ENCODE measurements at places on chromosomes 7 and 10. TPM values are rescaled to one million over a fixed set of nuclear protein-coding genes. Genes with fewer than 3 reads are reported as not detected.

DNA sequence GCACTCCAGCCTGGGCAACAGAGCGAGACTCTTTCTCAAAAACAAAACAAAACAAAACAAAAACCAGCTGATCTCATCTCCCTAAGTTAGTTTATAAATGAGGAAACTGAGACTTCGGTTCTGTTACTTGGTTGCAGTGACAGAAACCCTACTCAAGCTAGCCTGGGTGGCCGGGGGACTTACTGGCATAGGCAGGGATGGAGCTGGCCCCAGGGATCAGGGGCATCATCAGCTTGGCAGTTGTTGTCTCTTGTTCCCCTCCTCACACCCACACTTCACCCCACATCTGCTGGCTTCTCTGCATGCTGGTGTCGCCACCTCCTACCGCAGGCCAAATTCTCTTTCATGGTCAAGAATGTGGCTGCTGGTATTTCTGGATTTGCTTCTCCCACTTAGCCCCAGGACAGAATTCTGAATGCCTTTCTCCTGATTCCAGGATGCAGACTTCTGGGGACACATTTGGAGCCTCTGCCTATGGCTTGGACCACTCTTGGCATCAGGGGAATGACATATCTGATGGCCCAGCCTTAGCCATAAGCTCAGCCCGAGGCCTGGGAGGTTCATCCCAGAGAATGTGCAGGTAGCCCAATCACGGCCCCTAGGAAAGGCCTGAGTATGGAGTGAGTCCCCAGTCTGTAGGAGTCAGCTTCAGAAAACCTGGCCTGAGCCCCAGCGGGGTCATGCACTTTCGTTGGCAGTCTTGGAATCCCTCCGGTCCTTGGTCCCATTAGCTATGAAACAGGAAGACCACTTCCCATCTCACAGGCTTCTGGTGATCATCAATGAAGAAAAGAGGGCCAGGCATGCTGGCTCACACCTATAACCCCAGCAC is 41.6 kb upstream of the CTBP2 start:
- no peak for DNase-seq

- DNase-seq = no peak
Measured at GRCh38 chr7:135599471-135599870, 41.8 kb downstream of the NUP205 start.

The SLC16A9 gene
- 0.63 TPM for total RNA-seq

- DNase-seq = no peak
Measured at GRCh38 chr10:127210936-127211466, 14.6 kb upstream of the INSYN2A start.

- no peak for DNase-seq
Measured at GRCh38 chr10:128898133-128898915, 568.7 kb upstream of the MGMT start.

The LRGUK gene
- not detected for total RNA-seq

The CDC14C gene
- total RNA-seq = not detected

DNA sequence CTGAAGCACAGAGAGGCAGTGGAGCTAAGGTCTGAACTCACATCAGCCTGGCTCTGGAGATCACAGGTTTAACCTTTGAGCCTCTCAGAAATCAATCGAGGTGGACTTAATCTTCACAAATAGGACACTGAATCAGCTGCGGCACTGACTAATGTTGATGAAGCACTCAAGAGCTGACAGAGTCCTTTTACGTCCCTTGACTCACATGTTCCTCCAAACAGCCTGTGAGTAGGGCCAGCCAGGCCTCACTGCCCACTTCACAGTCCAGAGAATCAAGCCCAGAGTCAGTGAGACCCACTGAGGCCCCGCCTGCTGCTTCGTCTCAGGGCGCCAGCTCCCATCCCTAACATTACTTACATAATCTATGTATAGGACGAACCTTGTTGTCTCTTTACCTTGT is 63.1 kb downstream of the TNS3 start:
- no peak for DNase-seq

The GPR26 gene
- total RNA-seq = not detected

The NODAL gene
- total RNA-seq = not detected

The FAM221A gene
- total RNA-seq = 4.0 TPM

DNA sequence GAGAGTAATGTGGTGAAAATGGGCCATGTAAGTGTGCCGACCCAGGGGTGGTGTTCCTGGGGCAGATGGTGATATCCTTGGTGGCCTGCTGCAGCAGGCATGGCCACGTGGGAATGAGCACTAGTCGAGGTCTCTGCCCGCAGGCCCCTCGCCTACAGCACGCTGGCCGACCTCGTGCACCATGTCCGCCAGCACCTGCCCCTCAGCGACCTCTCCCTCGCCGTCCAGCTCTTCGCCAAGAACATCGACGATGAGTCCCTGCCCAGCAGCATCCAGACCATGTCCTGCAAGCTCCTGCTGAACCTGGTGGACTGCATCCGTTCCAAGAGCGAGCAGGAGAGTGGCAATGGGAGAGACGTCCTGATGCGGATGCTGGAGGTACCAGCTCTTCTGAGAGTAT is 30.3 kb downstream of the TRRAP start:
- no peak for DNase-seq

DNA sequence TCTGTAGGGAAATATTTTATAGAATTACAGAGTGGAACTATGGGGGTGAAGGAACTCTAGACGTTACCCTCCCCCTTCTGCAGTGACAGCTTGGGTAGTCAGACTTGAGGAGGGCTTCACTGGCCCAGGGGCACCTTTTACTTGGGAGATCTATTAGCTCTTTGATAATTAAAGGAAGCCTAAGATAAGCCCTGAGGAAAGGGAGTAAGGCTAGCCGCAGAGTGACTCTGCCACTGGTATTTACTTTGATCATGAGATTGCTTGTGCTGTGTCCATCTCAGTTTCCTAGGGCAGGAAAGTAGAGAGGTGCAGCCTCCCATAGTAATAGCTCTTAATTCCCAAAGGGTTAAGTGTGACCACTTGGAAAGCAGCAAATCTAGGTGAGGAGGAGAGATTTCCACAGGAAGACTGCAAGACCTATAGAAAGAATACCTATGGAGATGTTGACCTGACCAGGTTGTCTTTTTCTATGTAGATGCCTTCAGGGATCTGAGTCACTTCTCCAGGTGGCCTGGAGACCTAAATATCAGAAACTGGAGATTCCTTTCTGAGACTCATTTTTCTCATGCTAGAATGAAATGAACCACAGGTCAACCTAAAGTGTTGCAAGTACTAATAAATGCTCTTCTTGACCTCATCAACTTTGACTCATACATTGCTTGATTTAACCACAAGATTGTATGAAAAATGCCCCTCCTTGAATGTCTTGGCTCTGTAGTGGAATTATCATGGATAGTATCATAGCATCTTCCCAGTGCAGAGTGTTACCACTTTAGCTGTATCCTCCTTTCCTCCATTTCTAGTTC is 447.3 kb upstream of the GHITM start:
- DNase-seq = no peak

The DKK1 gene
- not detected for total RNA-seq

The SLC18A3 gene
- total RNA-seq = not detected

GRCh38 chr10:56469482-56469881 is 108.4 kb upstream of the ZWINT start:
- DNase-seq = no peak

GRCh38 chr7:47610506-47611044 is 28.7 kb upstream of the TNS3 start:
- DNase-seq = no peak
